CD4-positive, alpha-beta T cell treated with Interleukin-17A for 4 hours (primary cell): ENCODE measurements at places on chromosomes 1 and 21.

- DNase-seq: peak; percentile 32
These were observed 200.3 kb upstream of the SGIP1 start for GRCh38 chr1:66333466-66334199.

- DNase-seq: no peak
These were observed 66.0 kb downstream of the PLEKHA6 start for GRCh38 chr1:204293605-204294337.

- peak; percentile 2 for DNase-seq
These were observed 276.3 kb upstream of the GREM2 start for GRCh38 chr1:240888039-240888786.

GRCh38 chr21:36694031-36694515 is 4.8 kb upstream of the SIM2 start:
- DNase-seq: no peak

DNA sequence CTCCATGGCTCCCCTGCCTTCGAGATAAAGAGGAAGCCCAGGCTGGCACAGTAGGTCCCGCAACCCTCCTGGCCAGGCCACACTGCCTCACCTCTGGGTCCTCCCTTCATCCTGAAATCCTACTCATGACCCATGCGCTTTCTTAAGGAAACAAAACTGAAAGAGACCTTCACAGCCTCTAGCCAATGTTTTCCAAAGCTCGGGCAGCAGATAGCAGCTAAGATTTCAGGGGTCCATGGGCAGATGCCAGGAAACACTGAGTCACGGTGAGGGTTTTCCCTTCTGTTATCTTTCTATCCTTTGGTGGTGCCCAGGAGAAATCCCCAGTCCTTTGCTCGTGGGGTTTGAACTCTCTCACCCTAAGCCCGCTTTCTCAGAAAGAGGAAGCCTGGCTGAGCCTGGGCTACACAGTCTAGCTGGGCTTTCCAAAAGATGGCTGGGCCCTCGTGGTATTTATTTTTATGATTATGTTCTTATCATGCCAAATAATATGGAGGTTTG is 26.6 kb downstream of the TTC39A start:
- no peak for DNase-seq

DNA sequence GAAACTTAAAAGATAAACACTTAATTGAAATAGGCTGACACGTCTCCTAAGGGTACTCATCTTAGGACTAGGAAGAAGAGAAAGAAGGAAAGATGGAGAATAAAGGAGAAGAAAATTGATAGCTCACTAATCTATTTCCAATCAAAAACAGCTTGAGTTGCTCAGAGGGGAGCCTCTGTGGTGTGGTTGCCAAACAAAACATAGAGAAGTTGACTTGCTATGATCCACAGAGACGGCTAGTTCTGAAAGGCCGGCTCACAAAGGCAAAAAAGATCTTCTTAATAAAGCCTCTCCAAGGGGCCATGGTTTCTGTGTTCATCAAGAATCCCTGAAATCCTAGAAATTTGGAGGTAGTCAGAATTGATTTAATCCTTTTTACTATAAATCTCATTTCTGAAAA is 644.1 kb downstream of the LMO4 start:
- DNase-seq: no peak

DNA sequence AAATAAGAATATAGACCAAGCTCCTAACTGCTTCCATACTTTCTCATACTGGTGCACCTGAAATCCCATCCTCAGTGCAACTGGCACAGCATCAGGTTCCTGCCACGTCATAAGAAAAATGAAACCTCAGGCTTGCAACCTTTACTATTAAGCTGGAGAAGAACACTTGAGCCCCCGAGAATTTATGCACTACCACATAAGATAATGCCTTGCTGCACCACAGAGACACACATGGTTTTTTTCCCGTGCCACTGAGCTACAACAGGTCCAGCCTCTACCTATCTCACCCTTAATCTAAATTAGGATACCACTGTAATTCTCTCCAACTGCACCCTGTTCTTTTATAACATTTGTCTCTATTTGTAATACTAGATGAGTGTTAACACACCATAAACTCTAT is 174.5 kb downstream of the DENND1B start:
- DNase-seq: no peak

- no peak for DNase-seq
These were observed at the start of gene WNT3A for GRCh38 chr1:228006786-228007048. WNT3A (plus strand) TSS chr1:228006998; CDS start chr1:228007129, 131 bp downstream.

DNA sequence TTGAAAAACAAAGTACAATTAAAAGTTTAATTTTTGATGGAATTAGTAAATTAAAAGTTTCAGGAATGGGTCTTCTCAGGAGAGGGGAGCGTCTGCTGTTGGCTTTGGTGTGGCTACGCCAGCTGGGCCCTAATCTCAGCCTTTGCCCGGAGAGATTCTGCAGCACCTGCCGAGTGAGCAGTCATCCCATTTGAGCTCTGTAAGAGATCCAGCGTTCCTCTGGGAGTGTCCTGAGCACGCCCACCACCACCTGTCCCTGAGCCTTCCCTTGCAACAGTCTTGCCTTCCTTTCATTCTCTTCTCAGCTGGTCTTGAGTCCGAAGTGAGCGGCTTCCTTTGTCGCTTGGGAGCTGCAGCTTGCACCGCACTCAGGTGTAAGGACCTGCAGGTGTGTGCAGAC is 263.1 kb downstream of the CAMTA1 start:
- DNase-seq: no peak

DNA sequence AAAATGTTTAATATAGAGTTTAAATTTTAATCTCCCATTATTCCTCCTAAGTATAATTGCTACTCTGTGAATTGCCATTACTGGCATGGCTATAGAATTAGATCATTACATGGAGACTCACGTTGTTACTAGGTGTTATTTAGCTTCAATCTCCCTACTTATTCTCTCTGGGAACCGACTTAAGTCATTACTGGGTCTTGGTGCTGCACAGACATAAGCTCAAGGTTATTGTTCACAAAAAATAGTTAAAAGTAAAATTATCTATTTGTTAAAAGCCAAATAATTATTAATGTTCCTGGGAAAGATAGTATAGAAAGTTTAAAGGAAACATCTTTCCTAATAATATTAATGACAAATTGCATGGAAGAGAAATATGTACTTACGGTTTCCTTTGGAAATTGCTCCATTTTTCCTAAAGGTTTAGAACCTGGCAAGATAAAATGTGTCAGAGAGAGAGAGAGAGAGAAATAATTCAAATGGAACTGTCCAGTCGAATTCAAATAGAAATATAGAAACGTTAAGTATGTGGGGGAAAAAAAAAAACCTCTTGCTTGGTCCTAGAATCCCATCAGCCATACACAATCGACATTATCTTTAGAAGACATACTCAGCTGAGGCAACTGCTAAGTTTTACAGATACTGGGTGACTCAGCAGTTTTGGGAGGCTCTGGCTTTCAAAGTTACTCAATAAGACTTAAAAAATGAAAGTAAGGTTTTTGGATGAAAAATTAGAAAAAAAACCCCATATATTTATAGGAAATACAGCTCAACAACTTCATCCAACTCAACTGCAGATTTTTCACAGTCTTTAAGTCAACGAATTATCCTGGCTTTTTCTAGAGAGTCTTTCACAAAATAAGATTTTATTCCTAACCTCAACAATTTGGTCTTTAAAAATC is at the start of gene SPTA1:
SPTA1 (minus strand) TSS at position 605 of the 899 bp plus-strand sequence; CDS start at position 407, 198 bp downstream.
- DNase-seq: no peak

DNA sequence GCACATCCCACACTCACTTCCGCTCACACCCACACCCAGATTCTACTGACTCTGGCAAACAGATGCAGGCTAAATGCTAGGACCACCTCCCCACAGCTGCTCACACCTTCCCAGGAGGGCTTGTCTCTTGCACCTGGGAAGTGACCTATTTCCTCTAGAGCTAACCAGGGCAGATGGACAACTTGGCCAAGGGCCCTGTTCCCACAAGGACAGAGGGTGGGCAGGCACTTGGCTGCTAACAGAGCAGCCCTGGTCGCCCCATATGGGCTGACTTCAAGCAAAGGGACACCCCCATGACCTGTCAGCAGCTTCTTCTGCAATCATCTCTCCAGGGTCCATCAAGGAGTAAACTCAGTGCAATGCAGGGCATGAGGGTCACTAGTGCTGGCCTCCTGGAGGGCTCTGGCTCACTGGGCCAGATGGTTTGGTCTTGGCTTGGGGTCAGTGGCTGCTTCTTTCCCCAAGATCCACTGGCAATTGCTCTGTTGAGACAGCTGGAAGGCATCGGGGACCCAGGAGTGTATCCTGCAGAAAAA is 641.5 kb downstream of the PLPP3 start:
- no peak for DNase-seq

- DNase-seq: no peak
These were observed 2.4 kb downstream of the DMRTA2 start for GRCh38 chr1:50420689-50421365.

- no peak for DNase-seq
These were observed 32.4 kb upstream of the MYSM1 start for GRCh38 chr1:58732087-58732775.

- DNase-seq: no peak
These were observed 54.7 kb upstream of the EPS8L3 start for GRCh38 chr1:109818271-109818987.

DNA sequence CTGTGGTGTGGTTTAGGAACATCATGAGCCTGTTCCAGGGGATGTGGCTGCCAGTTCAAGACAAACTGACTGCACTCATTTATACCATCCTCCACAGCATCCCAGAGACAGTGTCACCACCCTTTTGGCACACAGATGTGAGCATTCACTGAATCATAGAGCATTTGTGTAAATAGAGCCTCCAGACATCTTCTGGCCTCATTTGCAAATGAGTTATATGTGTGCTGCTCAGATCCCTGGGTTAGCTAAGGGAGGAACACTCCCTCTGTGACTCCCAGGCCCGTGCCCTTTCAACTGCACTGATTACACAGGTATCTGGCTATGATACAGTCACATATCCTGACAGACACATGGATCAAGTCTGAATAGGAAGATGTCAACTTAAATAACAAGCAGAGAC is 351.5 kb upstream of the PLD5 start:
- no peak for DNase-seq

- DNase-seq: peak; percentile 62
These were observed 36.2 kb upstream of the BTG2 start for GRCh38 chr1:203268901-203269653.

GRCh38 chr1:165288350-165289120 is 68.0 kb downstream of the LMX1A start:
- DNase-seq: no peak

GRCh38 chr1:223243441-223244050 is 100.5 kb upstream of the TLR5 start:
- DNase-seq: no peak

GRCh38 chr1:224211206-224211962 is 28.3 kb downstream of the DEGS1 start:
- DNase-seq: peak; percentile 27

GRCh38 chr1:119045096-119045746 is 57.1 kb upstream of the TBX15 start:
- DNase-seq: no peak

DNA sequence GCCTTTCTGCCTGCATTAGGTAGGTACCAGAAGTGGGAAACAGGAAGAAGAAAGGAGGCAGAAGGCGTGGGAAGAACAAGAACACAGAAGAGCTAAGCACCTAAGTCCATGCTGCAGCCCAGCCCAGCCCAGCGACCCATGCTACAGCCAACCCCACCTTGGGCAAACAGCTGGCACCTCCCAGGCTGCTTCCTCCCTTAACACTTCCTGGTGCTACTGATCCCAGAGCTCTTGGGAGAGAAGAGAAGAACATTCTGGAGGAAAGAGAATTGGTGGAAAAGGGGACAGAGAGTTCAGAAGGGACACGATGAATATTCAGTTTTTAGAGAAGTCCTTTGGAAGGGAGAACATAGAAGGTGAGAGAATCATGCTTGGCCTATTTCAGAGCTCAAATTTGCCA is 28.5 kb downstream of the PLEKHA6 start:
- no peak for DNase-seq

GRCh38 chr1:197696372-197696771 is 78.9 kb downstream of the DENND1B start:
- no peak for DNase-seq

DNA sequence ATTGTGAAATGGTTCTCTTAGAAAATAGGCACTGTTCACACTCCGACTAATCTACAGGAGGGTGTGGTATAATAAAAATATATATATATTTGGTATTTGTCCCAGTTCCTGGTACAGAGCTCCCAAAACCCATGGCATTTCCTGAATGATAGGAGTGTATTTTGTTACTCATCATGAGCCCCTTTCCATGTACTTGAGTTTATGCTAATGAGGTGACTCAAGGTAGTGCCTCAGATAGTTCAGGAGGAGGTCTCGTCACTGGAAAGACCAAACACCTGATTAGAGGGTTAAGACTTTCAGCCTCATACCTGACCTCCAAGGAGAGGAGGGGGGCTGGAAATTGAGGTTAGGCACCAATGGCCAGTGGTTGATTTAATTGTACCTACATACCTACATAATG is 57.9 kb downstream of the TTC3 start:
- no peak for DNase-seq

DNA sequence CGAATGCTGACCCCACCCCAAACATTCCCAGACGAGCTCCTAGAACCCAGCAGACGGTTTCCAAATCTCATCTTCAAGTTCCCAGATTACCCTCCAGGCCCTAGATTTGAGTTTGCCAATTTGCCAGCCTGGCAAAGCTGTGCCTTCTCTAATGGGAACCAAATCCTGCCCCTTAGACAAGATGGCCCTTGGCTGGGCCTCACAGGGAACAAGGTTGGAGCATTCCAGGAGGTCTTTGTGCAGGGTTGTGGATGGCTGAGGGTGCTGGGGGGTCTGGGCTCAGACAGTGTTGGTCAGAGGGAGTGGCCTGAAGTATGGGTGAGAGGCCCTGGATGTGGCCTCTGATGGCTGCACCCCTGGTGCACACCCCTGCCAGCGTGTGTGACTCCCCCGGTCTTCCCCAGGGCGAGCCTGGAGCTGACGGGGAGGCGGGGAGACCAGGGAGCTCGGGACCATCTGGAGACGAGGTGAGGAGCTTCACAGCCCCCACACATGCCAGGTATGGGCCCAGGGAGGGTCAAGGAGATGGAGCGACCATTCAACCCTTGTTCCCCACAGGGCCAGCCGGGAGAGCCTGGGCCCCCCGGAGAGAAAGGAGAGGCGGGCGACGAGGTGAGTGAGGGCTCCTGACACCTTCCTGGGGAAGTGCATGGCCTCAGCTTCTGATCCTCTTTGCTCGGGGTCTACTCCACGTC is 10.2 kb downstream of the COL6A1 start:
- no peak for DNase-seq

DNA sequence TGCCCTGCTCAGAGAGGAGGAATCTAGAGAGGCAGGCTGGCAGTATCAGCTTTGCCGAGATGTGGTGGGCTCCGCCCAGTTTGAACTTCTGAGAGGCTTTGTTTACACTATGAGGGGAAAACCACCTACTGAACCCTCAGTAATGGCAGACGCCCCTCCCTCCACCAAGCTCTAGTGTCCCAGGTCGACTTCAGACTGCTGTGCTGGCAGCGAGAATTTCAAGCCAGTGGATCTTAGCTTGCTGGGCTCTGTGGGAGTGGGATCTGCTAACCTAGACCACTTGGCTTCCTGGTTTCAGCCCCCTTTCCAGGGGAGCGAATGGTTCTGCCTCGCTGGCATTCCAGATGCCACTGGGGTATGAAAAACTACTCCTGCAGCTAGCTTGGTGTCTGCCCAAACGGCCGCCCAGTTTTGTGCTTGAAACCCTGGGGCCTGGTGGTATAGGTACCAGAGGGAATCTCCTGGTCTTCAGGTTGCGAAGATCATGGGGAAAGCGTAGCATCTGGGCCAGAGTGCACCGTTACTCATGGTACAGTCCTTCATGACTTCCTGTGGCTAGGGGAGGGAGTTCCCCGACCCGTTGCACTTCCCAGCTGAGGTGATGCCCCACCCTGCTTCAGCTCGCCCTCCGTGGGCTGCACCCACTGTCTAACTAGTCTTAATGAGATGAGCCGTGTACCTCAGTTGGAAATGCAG is 43.6 kb downstream of the C21orf91 start:
- peak; percentile 57 for DNase-seq

- no peak for DNase-seq
These were observed 95.9 kb downstream of the ACTL8 start for GRCh38 chr1:17851056-17851455.
